ENCODE measurements at places on chromosomes 13 and 19.

DNA sequence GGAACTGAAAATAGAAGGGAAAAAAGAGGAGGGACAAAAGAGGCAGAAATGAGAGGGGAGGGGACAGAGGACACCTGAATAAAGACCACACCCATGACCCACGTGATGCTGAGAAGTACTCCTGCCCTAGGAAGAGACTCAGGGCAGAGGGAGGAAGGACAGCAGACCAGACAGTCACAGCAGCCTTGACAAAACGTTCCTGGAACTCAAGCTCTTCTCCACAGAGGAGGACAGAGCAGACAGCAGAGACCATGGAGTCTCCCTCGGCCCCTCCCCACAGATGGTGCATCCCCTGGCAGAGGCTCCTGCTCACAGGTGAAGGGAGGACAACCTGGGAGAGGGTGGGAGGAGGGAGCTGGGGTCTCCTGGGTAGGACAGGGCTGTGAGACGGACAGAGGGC lies at the start of gene CEACAM5:
CEACAM5 (plus strand) TSS at position 146 of the 400 bp plus-strand sequence; CDS start at position 252, 106 bp downstream.
- no peak for DNase-seq

DNA sequence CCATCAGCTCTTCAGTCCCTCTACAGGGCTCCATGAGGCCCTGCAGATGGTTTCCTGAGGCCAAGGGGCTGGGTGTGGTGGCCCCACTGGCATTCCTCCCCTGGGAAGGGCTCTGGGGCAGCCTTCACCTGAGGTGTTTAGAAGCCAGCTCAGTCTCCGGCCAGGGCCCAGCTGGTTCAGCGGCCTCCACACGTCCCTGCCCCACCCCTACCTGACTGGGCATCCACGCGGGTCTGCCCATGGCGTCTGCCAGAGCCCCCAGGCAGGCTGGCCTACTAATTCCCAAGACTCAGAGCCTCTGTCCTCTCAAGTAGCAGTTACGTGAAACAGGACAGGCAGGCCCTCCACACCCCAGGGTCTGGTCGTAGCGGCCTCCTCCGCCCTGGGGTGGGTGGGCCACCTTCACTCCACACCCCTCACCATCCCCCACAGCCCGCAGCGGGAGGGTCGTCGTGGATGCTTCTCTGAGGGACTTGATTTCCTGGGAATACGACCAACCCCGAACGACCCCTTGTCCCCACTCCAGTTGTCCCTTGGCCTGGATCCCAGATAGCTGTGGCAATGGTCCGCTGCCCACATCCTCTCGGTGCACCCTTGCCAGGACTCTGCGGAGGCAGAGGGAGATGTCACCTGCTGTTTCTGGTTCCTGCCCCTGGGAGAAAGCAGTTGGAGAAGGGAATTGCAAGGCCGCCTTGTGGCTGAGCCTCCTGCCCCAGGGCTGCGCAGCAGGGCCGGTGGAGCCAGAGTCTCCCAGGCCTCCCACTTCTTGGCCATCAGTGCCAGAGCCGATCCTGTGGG lies 24.3 kb downstream of the CAPN12 start:
- no peak for DNase-seq

DNA sequence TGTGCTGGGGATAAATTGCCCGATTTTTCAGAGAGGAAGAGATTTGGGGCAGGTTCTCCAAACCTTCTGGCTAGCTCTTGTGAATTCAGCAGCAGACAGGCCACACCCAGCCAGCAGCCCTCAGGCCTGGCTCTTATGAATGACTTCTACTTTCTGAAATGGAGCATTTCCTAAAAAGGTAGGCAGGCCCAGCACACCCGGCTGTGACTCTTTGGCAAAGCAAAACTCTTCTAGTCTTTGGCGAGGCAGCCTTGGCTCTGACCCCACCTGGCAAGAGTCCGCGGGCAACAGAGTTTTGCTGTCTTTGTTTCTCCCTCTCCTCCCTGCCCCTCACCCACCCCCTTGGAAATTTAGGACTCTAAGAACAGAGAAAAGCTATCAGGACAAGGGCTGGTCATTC lies 221.2 kb downstream of the ZNF536 start:
- no peak for DNase-seq

GRCh38 chr13:21316376-21316775 lies 139.9 kb downstream of the MRPL57 start:
- DNase-seq = no peak

GRCh38 chr19:34500656-34501120 lies 19.1 kb downstream of the WTIP start:
- DNase-seq = no peak

DNA sequence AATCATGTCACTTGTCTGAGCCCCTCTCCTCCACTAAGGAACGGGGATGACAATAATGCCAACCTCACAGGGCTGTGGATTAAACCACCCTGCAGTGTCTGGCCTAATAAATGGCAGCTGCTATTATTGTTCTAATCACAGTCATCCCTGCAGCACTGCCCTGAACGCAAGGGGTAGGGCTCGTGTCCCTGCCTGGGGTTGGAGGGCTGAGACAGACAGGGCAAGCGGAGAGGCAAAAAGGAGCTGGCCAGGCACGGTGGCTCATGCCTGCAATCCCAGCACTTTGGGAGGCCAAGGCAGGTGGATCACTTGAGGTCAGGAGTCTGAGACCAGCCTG lies 10.2 kb upstream of the KPTN start:
- DNase-seq = no peak

- no peak for DNase-seq
Measured at GRCh38 chr19:48635966-48636858, 967 bp downstream of the DBP start.

DNA sequence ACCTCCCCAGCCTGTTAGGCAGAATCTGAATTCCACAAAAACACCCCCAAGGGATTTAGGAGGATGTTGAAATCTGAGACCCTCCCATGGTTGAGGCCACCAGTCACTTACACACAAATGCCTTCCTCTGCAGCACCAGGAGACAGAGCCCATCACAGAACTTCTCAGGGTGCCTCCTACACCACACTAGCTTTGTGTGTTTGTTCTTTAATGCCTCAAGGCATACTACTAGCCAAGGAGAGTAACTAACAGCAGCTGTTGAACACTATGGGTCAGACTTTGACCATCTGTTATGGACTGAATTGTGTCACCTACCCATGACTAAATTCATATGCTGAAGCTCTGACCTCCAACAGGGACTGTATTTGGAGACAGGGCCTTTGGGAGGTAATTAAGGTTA lies 9.5 kb upstream of the MED26 start:
- no peak for DNase-seq

GRCh38 chr13:33745370-33746324 lies 72.3 kb upstream of the RFC3 start:
- no peak for DNase-seq
